ENCODE measurements at places on chromosomes 7 and 10. TPM values are rescaled to one million over a fixed set of nuclear protein-coding genes. Genes with fewer than 3 reads are reported as not detected.

HMX2 gene
- not detected for total RNA-seq

FLNC gene
- 0.03 TPM for total RNA-seq

AKR1D1 gene
- total RNA-seq: not detected

PTPRE gene
- total RNA-seq: 72.0 TPM

DNA sequence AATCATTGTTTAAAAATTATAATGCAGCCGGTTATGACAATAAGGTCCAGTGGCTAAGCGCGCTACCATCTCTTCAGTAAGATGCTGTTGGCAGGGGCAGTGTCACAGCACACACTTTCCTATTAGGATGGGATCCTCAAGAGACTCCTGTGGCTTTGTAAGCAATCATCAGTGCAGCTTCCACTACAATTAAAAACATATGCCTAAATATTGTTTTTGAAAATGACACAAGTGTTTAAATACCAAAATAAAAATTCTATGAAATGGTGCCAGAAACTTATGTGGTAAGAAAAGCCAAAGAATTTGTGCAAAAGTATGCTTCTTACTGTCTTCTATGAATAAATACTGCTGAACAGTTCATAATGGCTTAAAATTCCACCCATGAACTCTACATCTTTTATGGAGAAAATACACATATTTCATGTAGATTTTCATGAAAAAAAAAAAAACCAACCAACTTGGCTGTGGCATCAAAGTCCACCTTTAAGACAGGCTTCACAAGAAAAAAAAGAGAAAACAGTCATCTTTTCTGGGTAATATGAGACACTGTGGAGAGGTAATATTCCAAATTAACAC lies 132.8 kb downstream of the SEMA3C start:
- DNase-seq: no peak

GRCh38 chr7:32399311-32399710 lies 90.9 kb downstream of the LSM5 start:
- DNase-seq: no peak

DNA sequence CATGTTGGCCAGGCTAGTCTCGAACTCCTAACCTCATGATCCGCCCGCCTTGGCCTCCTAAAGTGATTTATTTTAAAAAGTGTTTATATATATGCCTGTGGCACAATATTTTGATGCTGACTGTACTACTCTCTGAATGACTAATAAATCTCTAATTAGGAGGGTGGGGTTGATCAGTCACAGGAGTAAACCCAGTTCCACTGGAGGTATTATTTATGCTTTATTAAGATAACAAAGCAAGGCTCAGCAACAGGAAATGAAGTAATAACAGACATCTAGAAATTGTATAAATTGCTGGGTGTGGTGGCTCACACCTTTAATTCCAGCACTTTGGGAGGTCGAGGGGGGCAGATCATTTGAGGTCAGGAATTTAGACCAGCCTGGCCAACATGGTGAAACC lies 26.0 kb upstream of the MCU start:
- DNase-seq: no peak

GRCh38 chr7:23284871-23285270 lies 14.3 kb upstream of the MALSU1 start:
- DNase-seq: no peak

DNA sequence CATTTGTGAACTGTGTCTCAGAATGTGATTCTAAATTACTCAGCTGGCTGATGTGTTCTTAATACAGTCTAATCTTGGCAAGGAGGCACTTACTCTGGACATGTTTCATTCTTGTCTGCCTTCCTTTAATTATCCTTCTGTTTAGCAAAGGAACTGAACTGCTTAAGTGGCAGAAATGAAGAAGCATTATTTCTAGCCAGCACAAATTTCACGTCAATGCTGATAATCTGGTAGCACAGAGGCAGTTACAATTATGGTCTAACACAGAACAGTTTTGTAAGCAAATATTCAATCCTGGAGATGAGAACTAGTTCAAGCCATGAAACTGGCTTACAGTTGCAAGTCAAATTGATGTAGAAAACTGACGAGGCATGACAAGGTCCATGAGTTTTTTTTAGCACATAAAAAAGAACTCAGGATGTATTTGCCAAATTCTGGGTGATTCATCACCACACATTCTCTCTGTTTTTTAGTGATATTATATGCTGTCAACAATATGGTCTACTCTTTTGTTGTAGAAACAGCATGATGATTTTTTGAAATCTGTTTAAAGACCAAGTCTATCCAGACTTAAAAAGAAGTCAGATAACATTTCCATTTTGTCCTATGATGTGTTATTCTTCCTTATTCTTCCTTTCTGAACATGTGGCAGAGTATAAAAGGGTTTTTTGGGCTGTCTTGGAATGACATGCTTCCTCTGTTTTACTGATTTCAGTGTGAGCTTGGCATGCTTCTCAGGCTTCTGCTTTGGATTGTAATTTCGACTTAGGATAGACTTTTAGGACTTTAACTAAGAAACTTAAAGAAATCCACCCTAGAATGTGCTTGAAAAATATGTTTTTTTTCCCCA lies 154.8 kb downstream of the DNAJB9 start:
- no peak for DNase-seq

GRCh38 chr10:95820363-95820762 lies 64.4 kb downstream of the ENTPD1 start:
- no peak for DNase-seq

All from CD8-positive, alpha-beta T cell (primary cell).